ENCODE measurements at places on chromosomes 4 and X.

- DNase-seq, result no peak
These were observed 19.4 kb downstream of the GABRA2 start for GRCh38 chr4:46370531-46370930.

DNA sequence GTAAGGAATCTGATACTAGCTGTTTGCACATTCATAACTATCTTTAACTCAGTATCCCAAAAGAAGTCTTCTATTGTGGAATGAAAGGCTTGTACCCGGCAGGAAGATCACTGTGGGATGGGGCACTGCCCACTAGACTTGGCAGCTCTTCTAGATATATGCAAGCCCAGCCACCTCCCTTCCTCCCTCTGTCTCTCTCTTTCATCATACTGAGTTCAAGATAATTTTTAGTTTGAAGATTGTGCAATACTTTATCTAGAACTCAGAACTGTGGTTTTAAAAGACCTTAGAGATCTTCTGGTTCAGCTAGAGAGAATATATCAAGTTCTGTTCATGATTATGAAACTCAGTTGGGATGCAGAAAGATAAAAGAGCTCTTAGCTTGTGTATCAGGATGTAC, 22.5 kb upstream of the GPR34 start:
- DNase-seq, result peak; percentile 63

DNA sequence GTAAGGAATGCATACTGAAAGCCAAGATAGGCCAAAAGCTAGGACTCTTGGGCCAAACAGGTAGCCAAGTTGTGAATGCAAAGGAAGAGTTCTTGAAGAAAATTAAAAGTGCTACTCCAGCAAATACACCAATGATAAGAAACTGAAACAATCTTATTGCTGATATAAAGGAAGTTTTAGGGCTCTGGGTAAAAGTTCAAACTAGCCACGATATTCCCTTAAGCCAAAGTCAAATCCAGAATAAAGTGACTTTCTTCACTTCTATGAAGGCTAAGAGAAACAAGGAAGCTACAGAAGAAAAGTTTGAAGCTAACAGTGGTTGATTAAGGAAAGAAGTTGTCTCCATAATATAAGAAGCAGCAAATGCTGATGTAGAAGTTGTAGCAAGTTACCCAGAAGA, 397.6 kb downstream of the PACRGL start:
- no peak for DNase-seq

GRCh38 chr4:176794151-176794550, 1.4 kb upstream of the VEGFC start:
- DNase-seq, result peak; percentile 96

DNA sequence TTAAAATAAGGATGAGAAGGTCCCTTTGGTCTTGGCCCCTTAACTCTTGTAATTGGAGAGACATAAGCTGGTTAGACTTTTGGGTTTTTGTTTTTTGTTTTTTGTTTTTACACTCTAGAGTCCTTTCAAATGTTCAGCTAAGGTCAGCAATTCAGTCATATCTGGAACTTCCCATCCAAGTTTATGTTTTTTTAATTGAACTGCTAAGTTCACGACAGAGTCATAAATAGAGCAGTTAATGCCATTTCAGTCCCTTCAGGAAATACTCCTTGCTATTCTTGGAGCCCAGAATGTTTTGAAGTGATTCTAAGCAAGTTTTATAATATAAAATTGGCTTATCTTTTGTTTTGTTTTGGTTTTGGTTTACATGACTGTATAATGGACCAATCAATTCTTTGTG, 329.4 kb upstream of the PABPC4L start:
- no peak for DNase-seq

DNA sequence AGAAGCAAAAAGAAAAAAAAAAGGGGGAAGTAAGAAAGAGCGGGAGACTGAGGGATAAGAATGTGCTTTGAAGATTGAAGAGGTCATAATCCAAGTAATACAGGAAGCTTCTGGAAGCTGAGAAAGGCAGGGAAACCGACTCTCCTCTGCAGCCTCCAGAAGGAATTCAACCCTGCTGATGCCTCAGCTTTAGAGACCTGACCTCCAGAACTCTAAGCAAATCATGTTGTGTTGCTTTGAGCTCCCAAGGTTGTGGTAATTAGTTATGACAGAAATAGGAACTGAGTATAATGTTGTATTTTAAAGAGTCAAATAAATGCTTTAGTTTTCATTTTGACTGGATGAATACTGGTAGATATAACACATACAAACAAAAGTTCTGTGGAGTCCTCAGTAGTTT, 48.0 kb upstream of the FAT1 start:
- peak; percentile 61 for DNase-seq

- no peak for DNase-seq
These were observed 8.8 kb upstream of the BMP2K start for GRCh38 chr4:78767350-78767749.

DNA sequence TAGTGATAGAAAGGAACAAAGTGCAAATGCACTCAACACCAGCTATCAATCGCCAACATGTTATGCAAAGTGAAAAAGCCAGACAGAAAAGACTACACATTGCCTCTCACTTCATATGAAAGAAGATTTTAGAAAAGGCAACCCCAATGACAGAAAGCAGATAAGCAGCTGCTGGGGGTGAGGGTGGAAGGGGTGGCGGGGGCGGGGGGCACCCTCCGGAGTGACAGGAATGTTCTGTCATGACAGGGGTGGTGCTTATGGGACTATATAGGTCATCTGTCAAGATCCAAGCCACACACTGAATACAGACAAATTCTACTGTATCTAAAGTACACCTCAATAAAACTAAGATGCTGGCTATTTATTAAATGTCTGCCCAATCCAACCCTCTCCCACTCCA, 10.7 kb downstream of the WDR1 start:
- no peak for DNase-seq

DNA sequence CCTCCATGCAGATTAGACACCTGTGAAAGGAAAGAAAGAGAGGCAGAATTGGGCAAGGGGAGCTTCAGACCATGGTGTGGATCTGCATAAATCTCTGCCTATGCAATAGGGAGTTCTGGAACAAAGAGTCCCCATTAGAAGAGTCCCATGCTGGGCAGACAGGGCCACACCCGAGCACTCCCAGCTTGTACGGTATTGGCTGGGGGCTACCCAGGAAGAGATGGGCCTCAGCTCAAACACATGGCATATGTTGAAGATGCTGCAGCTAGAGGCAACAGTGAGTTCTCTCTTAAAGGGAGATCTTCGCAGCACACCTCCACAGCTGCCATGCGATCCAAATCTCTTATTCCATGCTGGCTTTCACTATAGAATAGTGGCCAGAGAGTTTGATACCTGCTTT, 24.7 kb downstream of the CCNG2 start:
- no peak for DNase-seq

GRCh38 chr4:116628598-116628997, 456.8 kb downstream of the TRAM1L1 start:
- no peak for DNase-seq

DNA sequence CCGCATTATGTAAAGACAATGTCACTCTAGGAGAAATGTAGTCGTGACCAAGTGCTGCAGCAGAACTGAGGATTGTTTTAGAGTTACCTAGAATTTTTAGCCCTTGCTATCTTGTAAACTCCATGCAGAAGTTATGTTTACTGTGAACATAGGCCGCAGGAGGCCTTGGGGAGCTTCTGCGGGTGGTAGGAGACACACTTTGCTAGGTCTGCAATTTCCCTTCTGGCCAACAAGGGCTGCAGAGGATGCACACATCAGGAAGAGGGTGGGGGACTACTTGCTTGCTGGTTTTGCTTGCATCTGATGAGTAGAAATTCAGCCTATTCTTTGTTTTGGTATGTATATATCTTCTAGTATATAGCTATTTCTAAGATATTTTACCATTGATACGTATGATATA, 23.1 kb downstream of the BANK1 start:
- DNase-seq, result no peak

Data from iris pigment epithelial cell (primary cell).